ENCODE measurements at places on chromosomes 6 and 20.

DNA sequence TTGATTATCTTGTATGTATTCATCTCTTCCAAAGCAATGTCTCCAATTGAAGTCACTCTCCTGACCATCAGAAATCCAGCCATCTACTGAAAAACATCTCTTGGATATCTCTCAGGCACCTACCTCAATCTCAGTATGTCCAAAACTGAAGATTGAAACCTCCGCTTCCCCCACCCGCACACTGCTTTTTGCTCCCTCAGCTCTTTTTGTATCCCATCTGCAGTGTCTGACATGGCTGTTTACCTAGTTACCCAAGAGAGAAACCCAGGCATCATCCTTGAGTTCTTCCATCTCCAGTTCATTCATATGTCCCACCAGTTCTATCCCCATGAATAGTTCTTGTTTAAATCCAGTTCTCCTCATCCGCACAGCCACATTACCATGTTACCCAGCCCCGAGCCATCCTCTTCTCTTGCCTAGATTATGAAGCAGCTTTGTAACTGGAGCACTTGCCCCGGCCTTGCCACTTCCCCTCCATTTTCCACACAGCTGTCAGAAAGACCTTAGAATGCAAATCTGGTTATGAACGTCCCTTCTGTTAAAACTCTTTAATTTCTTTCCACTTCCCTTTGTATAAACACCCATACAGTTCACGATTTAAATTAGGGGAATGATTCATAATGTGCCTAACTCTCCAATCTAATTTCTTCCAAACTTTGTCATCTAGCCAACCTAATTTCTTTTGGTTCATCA is 40.5 kb upstream of the GCLC start:
- no peak for DNase-seq

DNA sequence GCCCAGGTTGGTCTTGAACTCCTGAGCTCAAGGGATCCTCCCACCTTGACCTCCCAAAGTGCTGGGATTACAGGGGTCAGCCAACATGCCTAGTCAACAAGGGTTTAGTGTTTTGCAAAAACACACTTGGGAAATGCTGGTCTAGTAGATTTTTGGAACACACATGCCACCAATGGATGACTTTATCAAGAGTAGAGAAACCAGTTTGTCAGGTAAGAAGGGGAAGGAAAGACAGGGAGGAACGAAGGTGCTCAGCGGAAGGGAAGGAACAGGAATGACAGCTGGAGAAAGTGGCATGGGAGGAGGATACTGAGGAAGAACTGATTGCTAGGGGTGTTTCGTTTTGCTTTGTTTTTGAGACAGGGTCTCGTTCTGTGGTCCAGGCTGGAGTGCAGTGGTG is 15.6 kb upstream of the SEC63 start:
- no peak for DNase-seq

DNA sequence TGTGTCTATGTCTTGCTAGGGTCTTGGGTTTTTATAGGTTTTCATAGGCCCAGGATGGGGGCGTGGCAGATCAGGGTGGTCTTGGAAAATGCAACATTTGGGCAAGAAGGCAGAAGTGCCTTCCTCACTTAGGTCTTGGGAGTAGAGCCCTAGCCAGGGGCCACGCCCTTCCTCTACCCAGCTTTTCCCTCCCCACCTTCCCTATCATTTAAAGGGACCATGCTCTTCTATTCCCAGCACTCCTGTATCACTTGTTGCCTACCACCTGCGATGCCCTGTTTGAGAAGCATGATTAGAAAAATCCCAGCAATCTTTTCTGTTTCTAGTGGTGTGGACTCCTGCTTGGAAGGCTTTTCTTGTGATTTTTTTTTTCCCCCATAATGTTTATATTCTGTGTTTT is 190.6 kb downstream of the JARID2 start:
- DNase-seq, result no peak

DNA sequence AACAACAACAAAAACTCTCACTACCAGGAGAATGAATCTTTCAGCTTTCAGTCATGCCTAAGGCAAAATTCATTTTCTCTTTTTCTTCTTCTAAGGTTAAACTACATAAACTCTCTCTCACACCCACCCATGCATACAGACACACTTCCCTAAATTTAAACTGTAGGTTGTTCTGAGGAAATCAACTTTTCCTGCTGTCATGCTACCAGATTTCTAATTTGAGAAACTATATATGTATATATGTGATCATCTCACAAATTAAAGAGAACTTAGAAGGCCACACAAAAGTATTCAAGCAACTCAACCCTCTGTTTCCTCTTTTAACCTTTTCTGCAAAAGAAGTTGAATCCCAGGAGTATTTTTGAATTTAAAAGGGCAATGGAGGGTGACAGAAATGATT is 532.5 kb downstream of the KIF16B start:
- no peak for DNase-seq

DNA sequence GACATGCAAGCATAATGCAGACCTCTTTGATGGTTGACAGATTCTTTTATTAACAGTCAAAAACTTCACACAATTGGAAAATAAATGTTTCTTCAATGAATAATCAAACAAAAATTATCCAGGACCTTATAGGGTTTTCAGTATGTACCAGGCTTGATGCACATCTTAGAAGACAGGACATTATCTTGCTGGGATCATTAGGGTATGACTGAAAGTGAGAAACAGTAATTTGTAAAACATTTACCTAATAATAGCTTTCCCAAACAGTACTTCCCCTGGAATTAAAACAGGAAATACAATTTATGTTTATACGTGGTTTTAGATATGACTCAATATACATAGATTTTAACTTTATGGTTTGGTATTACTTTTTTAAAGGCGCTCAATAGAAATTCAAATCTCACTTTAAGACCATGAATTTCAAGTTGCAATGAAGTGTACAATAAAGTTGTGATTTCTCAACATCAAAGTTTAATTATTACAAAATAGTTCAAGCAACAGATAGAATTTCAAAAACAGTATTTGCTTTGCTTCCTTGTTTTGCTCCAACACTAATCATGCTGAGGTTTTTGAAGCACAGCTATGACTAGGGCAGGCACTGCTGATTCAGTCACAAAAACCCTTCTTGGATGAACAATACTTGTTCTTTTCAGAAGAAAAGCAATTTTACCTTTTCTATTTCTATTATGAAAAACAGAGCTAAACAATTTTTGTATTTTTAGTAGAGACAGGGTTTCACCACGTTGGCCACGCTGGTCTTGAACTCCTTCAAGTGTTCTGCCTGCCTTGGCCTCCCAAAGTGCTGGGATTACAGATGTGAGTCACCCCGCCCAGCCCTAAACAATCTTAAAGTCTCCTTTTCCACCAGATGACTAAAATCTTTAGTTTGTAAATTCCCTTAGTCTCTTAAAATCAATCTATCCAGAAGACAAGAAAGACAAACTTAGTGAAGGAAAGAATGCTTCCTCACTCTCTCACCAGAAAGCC is 13.7 kb downstream of the SOD2 start:
- no peak for DNase-seq

DNA sequence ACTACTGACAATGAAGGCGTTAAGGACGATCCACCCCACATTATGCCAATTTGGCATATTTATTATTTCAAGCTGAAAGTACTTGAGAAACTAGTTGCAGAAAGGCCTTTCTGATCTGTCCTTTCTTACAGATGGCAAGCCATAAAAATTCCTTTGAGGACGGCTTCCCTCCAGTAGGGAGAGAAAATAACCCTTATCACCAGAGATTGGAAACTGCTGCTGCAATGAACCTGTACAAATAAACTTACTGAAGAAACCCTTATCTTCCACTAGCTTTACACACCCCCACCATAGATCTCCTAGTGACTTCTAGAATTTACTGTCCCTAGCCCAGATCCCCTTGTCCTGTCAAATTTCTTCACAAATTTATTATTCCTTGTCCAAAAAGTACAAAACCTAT is 105.2 kb downstream of the MAP7 start:
- DNase-seq, result no peak

GRCh38 chr6:159594750-159595117 is 98.3 kb downstream of the SOD2 start:
- no peak for DNase-seq

- DNase-seq, result no peak
Observed at GRCh38 chr20:42352096-42352495, 733.9 kb upstream of the CHD6 start.

DNA sequence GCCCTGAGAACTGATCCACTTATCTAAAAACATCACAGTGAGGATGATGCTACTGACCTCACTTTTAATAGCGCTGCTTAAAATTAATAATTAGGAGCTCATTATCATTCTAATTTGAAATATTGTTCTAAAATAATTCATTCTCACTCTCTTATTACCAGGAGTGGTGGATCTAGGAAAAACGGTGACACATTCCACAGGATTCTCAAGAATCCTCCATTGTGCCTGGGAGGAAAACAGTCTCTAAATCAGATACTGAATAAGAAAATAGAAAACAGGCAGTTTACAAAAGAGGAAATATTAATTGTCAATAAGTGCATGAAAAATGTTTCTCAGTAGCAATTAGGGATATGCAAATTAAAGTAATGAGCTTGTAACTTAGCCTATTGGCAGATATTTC is 187.4 kb downstream of the TENT5A start:
- DNase-seq, result no peak

DNA sequence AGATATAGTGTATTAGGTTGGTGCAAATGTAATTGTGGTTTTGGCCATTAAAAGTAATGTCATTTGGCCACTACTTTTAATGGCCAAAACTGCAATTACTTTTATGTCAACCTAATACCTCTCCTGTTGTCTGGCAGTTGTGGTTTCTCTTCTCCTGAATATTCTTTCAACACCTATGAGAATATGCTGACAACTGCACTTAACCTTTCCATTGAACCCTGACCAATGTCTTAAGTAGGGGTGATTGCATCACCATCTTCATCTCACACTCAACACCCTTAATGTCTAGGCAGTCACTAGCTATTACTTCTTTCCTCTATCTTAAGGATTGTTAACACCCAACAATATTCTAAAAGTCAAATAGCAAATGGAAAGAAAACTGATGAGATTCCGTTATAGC is 200.5 kb upstream of the HSF2 start:
- DNase-seq, result no peak

DNA sequence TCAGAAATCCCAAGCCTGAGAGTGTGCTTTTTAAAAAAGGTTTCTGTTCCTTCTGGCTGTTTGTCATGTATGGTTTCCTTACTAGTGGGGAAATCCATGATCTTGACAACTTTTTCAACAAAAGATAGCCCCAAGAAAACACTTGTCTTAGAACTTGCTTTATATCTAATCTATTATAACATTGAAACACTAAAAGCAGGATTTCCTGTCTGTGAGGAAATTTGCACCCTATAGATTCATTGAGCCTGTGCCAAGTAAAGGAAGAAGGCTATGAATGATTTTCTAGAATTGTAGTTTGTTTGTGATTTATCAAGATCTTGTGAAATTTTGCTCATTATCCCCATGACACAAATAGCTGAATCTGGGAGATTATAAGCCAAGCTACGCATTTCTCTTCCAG is 238.6 kb upstream of the RIN2 start:
- DNase-seq, result no peak

All from femur (tissue), 1 donor.